SIG-M5 (cell line): ENCODE measurements at places on chromosomes 7 and 10.

DNA sequence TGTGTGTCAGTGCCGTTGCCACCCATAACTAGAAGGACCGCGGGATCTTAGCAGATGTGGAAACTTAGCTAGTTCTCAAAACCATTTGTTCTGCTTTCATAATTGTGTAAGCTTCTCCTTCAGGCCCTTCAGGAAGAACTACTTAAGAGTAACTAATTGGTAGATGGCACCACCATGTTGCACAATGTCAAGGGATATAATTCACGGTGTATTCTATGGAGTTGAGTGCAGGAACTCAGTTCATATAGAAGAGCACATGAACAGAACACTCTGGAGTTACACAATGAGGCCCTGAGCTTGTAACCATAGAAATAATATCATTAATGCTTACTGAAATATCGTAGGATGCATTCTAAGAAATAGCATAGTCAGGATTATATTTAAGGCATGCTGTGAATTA lies 126.5 kb upstream of the GAD2 start:
- no peak for DNase-seq

DNA sequence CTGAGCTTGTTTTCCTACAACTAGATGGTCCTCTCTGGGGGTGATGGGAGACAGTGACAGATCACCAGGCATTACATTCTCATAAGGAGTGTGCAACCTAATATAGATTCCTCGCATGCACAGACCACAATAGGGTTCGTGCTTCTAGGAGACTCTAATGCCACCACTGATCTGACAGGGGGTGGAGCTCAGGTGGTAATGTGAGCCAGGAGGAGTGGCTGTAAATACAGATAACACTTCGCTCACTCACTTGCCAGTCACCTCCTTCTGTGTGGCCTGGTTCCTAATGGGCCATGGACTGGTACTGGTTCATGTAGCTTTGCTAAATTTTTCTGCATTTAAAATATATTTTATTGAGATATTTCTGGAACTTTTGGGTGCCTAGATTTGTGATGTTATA lies 202.3 kb upstream of the ZNF32 start:
- no peak for DNase-seq

DNA sequence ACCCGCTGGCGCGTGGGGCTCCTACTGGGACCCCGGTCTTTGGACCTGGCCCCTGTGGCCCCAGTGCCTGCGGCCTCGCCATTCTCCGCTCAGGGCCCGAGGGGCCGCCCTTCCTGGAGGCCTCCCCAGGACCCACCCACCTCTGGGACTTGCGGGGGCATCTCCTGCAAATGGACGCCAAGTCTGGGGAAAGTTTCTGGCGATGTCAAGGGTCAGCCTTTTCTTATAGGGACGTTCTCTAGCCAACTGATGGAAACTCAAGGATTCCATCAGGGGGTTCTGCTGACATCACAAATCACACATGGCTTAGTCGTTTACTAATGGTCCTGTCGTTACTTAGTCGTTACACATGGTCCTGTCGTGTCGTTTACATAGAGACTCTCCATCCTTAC lies 57.7 kb upstream of the RHOBTB1 start:
- no peak for DNase-seq

GRCh38 chr7:150451833-150452461 lies 1.5 kb downstream of the GIMAP8 start:
- DNase-seq, result no peak

DNA sequence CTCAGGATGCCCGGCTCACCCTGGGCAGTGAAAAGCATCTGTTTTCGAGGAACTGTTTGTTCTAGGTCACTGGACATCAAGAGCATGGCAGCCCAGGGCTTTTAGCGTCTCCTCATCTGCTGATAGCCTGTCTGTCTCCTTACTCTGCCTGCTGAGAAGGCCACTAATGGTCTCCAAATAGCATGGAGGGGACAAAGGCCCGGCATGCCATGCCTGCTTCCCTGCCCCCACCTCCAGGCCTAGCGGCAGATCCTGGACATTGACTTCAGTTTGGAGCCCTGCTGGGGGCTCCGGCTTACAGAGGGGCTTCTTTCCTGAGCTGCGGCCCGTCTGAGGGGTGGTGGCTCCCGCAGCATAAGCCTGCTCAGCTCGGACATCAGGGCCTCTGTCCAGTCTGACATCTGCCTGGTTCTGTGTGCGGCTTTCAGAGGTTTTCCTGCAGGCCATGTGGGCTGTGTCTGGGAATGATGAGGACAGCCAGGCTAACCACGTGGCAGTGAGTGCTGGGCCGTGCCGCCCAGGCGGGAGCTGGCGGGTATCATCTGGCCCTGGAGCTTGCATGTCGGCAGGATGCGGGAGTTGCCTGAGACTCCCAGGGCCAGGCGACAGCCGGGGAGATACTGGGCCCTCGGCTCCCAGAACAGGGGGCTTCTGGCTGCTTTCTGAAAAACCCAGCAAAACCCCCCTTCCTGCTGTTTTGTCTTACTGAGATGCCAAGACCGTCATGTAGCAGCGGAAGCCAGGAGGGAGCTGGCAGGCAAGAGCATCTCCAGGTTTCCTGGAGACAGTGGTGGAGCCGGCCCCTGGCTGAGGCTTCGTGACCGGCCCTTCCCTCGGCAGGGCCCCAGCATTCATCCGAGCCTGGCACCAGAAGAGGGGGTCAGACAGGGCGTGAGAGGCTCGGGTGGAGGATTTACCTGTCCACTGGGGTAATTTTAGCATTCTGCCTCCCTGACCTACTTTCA lies 9.2 kb downstream of the PFKFB3 start:
- DNase-seq, result no peak

DNA sequence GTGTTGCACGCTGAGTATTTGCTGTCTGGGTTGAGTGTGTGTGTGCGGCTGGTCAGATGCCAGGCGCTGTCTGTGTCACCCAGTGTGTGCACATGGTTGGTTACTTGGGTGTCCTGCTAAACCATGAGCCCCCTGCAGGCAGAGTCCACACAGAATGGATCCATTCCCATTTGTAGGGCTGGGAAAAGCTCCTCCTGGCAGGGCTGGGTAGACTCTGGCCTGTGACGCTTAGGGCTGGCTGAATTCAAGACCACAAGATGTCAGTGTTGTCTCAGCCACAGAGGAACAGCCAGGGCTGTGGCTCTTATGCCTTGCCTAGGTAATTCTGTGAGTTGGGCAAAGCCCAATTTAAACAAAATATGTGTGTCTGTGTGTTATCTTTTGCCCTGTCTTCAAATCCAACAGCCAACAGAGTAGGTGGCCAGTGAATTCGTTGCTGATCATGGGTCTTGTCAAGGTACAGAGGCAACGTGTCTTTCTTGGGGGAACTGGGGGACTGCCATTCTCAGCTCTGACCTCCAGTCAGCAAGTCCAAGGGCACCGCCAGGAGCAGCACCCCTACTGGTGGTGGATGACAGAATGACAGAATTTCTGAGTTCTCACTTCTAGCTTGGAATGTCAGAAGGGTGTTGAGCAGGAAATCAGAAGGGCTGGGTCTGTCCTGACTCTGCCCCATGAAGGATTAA lies 285.1 kb downstream of the CCSER2 start:
- DNase-seq, result no peak

DNA sequence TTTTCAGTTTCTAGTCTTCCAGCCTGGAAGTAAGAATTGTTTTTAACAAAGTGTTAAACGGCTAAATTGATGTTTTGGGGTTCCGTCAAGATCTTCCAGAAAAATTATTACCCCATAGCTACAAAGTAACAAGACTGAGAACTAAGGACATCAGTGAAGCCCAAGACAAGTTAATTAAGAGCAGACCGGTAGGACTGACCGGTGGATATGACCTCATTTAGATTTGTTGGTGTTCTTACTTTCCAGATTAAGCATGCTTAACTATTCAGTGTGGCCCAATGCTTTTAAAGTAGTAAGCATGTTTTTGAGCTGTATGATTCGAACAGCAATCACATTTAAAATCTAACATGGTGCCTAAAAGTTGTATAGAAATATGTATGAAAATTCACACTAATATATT lies 73.1 kb upstream of the RPA3 start:
- DNase-seq, result no peak
